ENCODE measurements at places on chromosomes 5 and 9.

GRCh38 chr5:174316326-174316725 lies 270.8 kb downstream of the NSG2 start:
- DNase-seq: no peak

- no peak for DNase-seq
These were observed 115.1 kb upstream of the PANK3 start for GRCh38 chr5:168694289-168694688.

DNA sequence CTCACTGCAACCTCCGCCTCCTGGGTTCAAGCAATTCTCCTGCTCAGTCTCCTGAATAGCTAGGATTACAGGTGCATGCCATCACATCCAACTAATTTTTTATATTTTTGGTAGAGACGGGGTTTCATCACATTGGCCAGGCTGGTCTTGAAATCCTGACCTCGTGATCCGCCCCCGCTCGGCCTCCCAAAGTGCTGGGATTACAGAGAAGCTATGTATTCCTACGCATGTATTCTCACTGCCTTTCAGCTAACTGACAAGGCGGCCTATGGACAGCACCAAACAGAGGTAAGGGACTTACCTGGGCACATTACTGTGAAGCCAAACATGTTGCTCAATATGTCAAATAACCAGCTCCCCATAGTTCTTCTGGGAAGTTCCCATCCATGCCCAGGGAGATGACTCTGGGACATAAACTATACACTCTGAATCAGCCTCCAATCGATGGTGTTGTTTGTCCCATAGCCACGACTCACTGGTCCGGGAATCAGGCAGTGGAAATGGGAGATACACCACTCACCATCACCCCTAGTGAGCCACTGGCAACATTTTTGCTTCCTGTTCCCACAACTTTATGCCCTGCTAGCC lies 114.6 kb downstream of the SYK start:
- no peak for DNase-seq

DNA sequence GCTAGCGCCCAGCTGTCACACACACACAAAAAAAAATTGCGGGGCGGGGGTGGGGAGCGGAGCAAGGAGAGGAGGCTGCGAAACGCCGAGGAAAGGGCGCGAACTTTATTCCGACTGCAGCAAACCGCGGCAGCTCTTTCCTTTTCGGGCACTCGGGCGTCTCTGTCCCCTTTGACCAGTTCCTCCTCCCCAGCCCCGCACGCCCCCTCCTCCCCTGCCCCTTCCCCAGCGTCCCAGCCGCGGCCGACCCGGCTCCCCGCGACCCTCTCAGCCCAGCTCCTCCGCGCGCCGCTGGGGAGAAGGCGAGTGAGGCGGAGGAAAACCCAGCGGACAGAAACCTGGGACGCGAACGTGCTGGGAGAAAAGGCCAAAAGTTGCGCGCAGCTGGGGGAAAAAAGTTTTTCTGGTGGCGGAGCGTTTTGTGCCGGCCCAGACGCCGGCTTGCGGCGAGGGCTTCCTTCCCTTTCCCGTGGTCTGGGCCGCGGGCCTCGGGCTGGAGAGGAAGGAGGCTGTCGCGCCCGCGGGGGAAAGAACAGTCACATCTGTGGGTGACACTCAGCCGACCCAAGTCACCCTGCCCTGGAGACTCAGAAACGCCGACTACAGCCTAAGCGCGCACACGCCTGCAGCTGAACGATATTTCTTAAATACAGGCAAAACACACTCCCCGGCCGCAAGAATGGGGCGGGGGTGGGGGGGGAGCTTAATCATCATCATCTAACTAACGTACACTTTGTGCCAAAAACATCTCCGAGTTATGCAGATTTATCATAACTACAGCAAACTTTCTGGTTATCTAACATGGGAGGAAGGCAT lies 1.1 kb upstream of the BNC2 start:
- DNase-seq: peak; percentile 7

DNA sequence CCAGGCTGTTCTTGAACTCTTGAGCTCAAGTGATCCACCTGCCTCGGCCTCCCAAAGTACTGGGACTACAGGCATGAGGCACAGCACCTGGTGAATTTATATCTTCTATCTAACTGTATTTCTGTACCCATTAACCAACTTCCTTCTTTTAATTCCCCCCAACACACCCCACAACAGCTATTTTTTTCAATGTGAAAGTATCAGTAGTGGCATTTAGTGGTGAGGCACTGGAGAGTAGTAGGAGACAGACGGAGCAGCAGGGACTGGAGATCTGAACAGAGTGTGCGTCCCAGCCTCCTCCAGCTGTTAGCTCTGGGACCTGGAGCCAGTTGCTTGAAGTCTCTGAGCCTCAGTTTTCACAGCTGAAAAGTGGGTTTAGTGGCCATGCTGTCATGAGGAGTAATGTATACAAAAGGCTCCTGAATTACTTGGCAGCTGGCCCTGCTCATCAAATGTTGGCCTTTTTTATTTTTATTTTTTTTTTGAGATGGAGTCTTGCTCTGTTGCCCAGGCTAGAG lies 11.0 kb upstream of the EEIG1 start:
- DNase-seq: no peak

- DNase-seq: no peak
These were observed 108.4 kb upstream of the RPS23 start for GRCh38 chr5:82386576-82386975.
